ENCODE measurements at places on chromosomes 1 and 21.

DNA sequence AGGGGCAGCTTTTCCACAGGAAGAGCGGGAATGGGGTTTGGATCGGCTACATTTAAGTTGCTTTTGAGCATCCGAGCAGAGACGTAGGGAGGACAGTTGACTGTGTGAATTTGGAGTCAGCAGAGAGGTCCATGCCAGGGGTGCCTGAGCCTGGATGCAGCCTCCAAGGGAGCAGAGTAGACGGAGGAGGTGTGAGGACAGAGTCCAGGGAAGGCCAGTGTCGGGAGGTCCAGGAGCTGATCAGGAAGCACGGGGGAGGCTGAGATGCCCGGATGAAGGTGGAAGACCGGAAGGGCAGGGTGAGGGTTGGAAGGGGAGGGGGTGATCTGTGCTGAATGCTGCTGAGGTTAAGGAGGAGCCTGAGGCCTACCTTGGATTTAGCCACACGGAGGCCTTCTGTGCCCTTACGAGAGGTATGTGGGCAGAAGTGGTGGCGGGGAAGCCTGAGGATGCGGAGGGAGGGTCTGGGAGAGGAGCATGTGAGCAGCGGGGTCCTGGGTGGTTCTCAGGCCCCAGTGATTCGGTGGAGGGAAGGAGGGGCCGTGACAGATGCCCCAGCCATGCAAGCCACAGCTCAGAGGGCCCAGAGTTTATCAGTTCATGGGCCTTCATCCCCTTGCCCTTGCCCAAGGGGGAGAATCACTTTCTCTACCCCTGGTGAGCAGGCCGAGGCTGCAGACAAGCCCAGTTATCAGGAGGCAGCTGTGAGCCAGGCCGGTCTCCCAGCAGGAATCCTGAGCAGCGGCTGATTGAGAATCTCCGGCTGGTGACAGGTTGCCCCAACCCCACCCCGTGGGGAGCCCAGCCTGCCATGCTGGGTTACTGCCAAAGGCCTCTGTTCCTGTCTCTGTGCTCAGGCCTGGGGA is 54.0 kb upstream of the ACTL8 start:
- DNase-seq = no peak

GRCh38 chr1:171814692-171815091 is 26.6 kb upstream of the DNM3 start:
- DNase-seq = no peak

DNA sequence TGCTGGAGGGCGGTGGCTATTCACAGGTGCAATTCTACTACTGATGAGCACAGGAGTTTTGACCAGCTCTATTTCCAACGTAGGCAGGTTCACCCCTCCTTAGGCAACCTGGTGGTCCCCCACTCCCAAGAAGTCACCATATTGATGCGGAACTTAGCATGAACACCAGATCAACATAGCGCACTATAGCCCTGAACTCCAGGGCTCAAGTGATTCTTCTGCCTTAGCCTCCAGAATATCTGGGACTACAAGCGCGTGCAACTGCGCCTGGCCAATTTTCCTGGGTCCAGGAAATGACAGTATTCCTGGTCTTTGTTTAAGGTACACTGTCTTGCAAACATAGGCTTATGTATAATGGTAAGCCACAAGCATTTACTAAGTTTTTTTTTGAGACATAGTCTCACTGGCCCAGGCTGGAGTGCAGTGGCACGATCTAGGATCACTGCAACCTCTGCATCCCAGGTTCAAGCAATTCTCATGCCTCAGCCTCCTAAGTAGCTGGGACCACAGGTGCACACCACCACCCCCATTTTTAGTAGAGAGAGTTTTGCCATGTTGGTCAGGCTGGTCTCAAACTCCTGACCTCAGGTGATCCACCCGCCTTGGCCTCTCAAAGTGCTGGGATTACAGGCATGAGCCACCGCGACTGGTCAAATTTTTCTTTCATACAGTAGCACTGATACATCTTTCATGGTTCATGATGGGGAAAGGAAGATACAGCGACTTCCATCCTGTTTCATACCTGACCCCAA is 12.6 kb downstream of the MCL1 start:
- no peak for DNase-seq

DNA sequence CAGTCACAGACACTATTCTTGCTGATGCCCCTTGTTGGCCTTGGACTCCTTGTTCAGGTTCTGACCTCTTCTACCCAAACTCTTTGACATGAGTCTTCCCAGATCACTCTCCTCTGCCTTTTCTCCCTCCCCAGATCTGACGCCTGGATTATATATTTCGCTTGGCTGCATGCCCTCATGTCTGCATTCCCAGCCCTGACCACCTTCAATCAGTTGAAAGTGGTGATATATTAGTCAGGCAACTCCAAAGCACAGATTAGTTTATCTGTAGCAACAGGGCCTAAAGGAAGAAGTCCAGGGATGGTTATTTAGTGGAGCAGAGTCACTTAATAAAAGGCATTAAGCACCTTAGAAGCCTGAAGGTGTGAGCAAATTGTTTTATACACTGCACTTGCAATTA is 110.0 kb upstream of the GUCA2B start:
- DNase-seq = no peak

- no peak for DNase-seq
These were observed 30.5 kb upstream of the WNT2B start for GRCh38 chr1:112478314-112478713.

- no peak for DNase-seq
These were observed 10.2 kb downstream of the ARHGEF16 start for GRCh38 chr1:3464649-3465025.

DNA sequence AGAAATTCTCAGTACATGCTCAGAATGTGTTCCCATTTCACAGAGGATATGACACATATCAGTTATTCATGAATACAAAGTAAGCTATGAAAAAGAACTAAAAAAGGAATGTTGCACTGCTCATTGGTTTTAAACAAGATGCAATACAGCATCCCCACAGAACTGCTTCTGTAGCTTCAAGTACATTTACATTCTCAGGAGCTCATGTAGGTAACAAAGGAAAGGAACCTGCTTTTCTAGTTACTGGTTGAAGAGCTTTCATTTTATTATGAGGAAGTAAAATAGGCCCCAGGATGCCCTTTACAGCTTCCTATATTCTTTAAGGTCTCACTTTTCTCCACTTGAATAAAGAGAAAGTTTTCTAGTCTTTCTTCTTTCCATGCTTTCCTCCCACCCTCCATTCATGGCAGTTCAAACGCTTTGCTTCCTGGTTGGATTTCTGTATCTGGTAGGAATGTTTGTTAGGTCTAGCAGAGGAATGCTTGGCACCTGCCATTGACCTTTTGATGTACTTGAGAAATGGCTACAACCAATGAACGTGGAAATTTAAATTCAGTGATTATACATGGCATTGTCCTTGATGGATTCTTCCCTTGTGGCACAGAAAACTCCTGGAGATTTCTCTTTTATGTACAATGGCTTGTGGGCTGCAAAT is 27.1 kb upstream of the KCNK2 start:
- no peak for DNase-seq

DNA sequence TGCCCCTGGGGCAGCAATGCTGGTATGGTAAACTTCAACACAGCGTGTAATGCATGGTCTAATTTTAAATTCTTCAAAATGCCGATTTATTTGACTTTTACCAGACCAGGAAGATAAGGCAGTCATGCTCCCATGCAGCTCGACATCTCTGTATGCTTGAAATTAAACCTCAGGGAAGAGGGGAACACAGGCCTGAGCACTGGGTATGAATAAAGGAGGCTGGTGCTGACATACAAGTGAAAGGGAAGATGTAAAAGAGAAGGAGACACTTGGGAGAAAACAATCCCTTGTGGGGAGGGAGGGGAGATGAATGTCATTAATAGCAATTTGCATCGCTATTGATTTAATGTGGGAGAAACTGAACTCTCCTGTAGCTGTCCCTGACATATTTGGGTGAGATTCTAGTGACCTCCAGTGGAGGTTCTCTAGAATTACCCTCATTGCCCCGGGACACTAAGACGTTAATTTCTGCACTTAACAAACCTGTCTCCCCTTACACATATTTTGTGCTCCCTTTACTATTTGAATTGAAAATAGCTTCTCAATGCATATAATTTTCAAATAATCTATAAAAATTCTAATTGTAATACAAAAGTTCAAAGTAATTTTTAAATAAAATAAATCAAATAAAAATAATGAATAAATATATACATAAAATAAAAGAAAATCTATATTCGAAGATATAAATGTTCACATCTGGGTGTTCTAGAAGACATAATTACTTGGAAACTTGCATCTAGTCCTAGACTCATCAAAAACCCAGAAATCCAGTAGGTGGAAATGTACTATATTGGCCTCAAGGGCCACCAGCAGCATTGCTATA is 283.1 kb downstream of the LMX1A start:
- no peak for DNase-seq

- no peak for DNase-seq
These were observed 1.4 kb upstream of the C4BPA start for GRCh38 chr1:207102659-207103058.

- DNase-seq = no peak
These were observed 9.9 kb downstream of the PIGV start for GRCh38 chr1:26797627-26798026.

GRCh38 chr1:94907136-94907535 is 19.8 kb downstream of the CNN3 start:
- DNase-seq = no peak

DNA sequence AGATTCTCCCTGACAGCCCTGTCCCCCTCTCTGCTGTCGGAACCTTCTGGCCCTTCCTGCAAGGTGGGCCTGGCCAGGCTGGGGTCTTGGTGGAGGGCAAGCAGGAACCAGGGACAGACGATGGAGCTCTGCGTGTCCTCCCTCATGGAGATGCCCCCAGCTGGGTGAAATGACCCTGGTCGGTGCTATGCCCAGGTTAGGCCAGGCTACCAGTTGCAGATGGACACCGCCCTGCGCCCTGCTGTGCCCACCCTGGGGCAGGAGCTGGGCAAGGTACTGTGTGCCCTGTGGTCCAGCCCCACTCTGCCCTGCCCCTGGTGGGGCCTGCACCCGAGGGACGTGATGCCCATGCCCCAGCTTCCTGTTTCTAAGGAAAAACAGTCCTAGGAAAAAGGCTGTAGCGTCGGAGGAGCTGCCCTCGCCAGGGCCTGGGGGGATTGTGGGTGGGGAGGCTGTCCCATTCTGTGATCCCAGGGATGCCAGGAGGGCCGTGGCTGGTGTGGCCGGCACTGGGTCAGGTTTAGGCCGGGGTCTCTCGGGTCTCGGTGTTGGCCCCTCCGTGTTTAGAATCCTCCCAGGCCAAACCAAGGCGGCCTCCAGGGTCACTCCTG is 77.6 kb downstream of the MORN1 start:
- DNase-seq = no peak

DNA sequence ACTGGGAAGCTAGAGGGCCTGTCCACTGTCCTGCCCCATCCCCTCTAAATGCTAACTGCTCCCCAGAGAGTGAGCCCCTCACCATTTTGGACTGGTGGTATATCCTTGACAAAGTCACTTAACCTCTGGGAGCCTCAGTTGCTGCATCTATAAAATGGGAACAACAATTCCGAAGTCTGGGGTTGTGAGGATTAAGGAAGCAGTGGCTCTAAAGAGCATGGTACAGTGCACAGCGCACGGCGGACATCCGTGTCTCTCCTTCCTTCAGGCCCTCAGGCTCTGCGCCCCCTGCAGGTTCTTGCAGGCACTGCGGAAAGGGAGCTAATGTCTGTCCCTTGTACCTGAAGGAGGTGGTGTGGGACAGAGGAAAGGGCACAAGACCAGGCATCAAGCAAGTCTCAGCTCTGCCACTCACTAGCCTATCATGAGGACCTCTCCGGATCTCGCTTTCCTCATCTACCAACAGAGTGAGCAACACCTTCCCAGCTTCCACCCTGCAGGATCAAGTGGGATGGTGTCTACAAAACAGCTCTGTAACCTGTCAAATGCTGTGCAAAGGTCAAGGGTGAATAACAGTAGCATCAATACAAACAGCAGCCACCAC is 20.1 kb downstream of the ECE1 start:
- peak; percentile 82 for DNase-seq

- DNase-seq = no peak
These were observed 71.3 kb upstream of the PRDX6 start for GRCh38 chr1:173405834-173406233.

GRCh38 chr1:63367215-63368103 is at the start of gene ALG6:
ALG6 (plus strand) TSS chr1:63367627; CDS start chr1:63370978, 3,351 bp downstream.
- DNase-seq = peak; percentile 79

GRCh38 chr1:84688463-84689061 is 1.7 kb downstream of the SSX2IP start:
- DNase-seq = no peak

DNA sequence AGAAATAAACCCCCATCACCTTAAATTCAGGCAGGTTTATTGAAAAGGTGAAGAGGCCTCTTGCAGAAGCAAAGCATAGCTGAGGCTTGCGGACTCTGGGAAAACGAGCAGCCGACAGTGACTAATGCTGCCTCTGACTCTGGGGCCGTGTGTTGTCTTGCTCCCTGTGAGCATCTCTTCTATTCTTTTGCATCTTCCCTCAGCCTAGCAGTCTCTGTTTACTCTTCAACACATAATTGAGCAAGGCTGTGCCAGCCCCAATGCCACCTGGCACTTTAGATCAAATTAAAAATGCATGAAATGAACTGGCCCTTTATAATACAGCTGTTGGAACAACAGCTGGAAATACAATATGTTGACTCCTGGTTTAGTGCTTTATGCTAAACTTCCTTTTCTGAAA is 18.4 kb upstream of the REG4 start:
- DNase-seq = no peak

- no peak for DNase-seq
These were observed 99.1 kb downstream of the CLEC20A start for GRCh38 chr1:178397678-178398077.

- DNase-seq = no peak
These were observed 3.7 kb upstream of the KLHDC9 start for GRCh38 chr1:161094481-161094880.

DNA sequence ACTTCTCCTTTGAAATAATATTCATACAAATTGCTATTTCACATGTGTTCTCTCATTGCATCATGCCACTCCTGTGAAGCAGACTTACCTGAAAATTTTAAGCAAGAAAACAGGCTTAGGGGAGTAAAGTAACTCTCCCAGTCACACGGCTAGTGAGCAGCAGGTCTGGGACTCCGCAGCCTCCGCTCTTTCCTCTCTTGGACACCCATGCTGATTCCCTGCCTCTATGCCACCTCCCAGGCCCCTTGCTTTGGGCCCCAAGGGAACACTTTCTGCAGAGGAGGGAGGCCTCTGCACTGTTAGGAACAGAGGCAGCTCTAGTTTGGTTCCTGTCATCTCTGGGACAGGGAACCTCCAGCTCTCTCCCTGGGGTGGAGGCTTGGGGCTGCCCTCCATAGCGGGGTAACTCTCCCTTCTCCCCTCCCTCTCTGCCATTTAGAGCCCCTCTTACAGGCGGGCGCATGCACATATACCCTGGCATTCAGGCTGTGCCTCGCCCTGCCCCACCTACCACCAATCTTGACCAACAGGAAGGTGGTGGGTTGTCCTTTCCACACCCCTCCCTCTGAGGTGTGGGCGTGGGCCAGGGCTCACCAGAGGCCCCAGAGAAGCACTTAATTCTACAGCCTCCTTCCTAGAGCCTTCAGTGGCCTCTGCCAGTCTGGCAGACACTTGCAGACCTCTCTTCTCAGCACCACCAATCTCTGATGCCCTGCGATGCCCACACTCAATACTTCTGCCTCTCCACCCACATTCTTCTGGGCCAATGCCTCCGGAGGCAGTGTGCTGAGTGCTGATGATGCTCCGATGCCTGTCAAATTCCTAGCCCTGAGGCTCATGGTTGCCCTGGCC is at the start of gene RXFP4:
TSS of gene RXFP4 (plus strand) at position 646 of the 852 bp plus-strand sequence. CDS start at position 718, 72 bp downstream.
- no peak for DNase-seq

- DNase-seq = no peak
These were observed 126.2 kb upstream of the DAB1 start for GRCh38 chr1:57550092-57550491.

Measured in activated CD4-positive, alpha-beta T cell treated with anti-CD3 and anti-CD28 coated beads, Interleukin-2, amount 50 U/mL, for 4 hours (primary cell).